ENCODE measurements at places on chromosomes 13 and 19. TPM values are rescaled to one million over a fixed set of nuclear protein-coding genes. Genes with fewer than 3 reads are reported as not detected.

GRCh38 chr13:83819611-83820010 is 62.7 kb downstream of the SLITRK1 start:
- H3K4me3 ChIP-seq, result no peak overlapping the region
- no peaks in the 10 kb centered on the region for H3K27me3 ChIP-seq
- no peak for DNase-seq
- H3K27ac ChIP-seq, result no peak overlapping the region
- no peaks in the 10 kb centered on the region for H3K36me3 ChIP-seq

Gene C13orf42
- total RNA-seq, result not detected

- DNase-seq, result no peak
- H3K36me3 ChIP-seq, result no peaks in the 10 kb centered on the region
- H3K27me3 ChIP-seq, result no peaks in the 10 kb centered on the region
- no peak overlapping the region for H3K27ac ChIP-seq
- no peaks in the 10 kb centered on the region for H3K4me1 ChIP-seq
- no peak overlapping the region for H3K4me3 ChIP-seq
Measured at GRCh38 chr13:85738696-85739320, 60.4 kb downstream of the SLITRK6 start.

DNA sequence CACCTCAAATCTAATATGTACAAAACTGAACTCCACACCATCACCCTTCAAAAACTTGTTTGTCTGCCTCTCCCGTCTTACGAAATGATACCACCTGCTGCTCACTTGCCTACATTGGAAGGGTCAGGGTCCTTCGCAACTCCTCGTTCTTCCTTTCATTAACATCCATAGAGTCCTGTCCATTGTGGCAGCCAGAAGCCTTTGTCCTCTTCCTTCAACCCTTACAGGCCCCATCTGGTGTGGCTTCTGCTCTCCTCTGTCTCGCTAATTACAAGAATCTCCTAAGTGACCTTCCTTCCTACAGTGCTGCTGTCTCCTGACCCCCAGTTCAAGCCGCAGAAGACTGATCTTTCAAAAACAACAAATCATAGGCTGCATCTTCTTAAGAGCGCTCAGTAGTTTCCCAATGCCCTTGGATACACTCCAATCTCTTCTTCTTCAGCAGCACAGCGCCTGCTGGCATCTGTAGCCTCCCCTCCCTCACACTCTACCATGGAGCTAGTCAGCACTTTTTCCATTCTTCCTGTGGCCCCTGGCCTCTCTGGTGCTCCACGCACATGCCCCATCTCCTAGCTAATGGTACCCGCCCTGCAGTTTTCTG is 382.7 kb downstream of the LIG4 start:
- H3K36me3 ChIP-seq, result no peaks in the 10 kb centered on the region
- H3K4me3 ChIP-seq, result no peak overlapping the region
- H3K27ac ChIP-seq, result no peak overlapping the region

- H3K36me3 ChIP-seq, result no peaks in the 10 kb centered on the region
- DNase-seq, result no peak
- no peak overlapping the region for H3K4me3 ChIP-seq
- H3K27ac ChIP-seq, result no peak overlapping the region
- no peaks in the 10 kb centered on the region for H3K4me1 ChIP-seq
- peaks cover 13% of the 10 kb centered on the region for H3K27me3 ChIP-seq
Measured at GRCh38 chr19:13241231-13242104, 91.3 kb downstream of the IER2 start.
